ENCODE measurements at places on chromosomes 13 and 19.

GRCh38 chr13:39688278-39688677 lies 32.8 kb downstream of the COG6 start:
- DNase-seq = no peak

DNA sequence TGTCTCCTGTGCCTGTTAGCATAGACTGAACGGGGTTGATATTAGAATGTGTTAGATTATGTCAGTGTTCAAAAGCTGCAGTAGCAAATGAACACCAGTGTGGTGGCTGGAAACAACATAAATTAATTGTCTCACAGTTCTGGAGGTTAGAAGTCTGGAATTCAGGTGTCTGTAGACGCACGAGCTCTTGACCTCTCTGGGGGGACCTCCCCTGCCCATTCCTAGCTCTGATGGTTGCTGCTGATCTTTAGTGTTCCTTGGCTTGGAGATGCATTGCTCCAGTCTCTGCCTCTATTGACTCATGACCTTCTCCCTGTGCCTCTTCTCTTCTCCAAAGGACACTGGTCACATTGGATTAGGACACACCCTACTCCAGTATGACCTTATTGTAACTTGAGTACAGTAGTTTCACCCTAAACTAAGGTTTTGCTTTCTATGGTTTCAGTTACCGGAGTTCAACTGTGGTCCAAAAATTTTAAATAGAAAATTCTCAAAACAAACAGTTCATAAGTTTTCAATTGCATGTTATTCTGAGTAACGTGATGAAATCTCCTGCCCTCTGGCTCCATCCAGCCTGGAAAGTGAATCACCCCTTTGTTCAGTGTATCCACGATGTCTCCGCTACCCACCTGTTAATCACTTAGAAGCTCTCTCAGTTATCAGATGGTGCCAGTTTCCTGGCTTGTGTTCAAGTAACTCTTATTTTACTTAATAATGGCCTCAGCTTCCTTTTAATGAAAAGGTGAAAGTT lies 273.2 kb downstream of the MYO16 start:
- no peak for DNase-seq

GRCh38 chr13:37090912-37091311 lies 14.6 kb downstream of the CSNK1A1L start:
- DNase-seq = no peak

GRCh38 chr19:29758863-29759262 lies 43.8 kb upstream of the C19orf12 start:
- DNase-seq = no peak

DNA sequence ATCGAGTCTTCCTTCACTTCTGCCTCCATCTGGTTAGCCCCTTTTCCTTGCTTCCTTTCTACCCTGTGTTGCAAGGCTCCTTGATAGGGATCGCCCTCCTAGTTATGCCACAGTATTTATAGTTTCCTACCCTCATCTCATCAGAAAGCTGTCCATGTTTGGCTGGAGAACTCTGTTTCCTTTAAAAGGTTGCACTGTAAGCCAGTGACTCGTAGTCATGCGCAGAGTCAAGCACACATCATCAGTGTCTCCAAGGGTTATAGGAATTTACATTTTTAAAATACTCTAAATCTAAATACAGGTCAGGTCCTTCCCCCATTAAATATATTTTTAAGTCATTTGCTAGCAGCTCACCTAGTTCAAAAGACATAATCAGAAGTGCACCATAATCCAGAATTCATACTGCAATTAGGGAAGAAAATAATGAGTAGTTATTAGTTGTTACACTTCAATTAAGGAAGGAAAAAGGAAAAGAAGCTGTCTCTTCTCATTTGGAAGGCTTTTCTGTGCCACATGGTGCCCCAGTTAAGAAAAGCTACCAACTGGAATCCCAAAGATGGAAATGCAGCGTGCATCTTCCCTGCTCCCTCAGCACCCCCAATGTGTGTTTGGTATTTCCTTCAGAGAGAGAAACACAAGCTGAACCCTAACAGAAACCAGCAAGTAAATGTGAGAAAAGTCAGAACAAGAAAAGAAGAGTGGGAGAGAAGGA lies 81.0 kb downstream of the GPR12 start:
- DNase-seq = no peak

DNA sequence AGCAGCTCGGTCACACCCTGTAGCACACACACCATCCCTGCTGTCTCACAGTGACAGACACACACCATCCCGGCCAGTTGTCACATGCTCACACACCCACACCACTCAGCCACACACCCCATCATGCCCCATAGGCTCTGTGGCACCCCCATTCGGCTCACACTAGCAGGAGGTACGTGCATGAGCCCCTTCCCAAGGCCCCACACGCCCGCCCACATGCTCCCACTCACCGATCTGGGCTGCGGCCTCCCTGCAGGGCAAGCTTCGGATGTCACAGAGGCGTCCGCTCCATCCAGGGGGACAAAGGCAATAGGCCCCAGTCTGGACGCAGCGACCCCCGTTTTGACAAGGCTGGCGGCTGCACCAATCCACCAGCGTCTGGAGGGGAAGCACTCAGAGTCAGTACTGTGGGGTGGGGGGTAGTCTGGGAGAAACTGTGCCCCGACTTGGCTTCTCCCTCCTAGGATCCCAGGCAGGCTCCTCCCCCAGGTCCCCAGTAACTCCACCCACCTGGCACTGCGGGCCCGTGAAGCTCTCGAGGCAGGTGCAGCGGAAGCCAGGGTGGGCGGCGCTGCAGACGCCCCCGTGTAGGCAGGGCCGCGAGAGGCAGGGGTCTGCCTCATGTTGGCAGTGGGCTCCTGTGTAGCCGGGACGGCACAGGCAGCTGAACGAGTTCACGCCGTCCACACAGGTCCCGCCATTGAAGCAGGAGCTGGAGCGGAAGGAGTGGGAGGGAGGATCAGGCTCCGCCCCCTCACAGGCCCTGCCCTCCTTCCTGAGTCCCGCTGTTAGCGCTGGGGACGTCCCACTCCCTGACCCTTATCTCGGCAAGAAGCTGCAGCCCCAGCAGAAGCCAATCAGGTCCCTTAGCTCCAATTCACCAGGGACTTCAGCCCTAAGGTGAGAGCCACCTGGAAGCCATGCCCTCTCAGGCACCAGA lies 20.1 kb downstream of the NOTCH3 start:
- no peak for DNase-seq

DNA sequence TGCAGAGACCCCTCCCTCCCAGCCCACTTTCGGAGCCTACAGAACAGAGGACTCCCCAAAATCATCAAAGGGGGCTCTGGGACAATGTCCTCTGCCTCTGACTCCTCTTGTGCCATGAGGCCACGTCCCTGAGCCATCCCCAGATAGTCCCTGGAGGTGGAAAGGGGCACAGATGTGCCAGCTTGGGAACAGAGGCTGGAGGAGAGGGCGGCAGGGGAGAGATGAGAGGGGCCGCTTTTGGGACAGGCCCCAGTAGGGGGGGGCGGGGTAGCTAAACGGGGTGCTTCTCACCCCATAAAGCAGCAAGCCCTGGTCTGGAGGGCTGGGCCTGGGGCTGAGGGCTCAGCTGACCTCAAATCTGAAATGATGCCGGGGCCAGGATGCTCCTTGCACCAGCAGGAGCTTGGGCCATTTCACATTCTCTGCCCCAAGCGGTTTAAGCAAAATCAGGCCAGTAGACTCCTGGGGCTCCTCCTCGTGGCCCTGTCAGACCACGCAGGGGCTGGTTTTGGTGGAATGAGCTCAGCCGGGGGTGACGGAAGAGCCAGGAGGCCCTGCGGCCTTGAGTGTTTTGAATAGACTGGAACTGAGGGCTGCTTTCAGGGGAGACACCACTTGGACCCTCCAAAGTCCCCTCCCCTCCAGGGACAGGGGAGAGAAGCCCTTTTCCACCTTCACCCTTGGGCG lies 27.1 kb downstream of the ONECUT3 start:
- no peak for DNase-seq

- DNase-seq = no peak
Observed at GRCh38 chr13:22114630-22115311, 443.9 kb downstream of the FGF9 start.

DNA sequence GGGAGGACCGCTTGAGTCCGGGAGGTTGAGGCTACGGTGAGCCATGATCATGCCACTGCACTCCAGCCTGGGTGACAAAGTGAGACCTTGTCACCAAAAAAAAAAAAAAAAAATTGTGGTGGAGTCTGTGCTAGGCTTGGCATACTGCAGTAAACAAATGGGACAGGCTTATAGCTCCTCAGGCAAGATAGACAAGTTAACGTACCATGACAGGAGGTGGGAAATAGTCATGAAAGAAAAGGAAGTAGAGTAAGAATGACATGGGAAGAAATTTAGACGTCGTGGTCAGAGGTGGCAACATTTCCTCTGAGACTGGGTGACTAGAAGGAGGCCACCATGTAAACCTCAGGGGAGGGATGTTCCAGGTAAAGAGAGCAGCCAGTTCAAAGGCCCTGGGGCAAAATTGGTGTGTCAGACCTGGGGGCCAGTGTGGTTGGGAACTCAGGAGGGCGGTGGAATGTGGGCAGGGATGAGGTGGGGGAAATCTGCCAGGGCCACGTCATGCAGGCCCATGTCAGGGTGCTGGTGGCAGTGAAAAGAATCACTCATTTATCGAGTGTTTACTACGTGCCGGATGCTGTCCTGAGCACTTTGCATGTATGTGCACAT lies 5.6 kb downstream of the SNRPA start:
- no peak for DNase-seq

DNA sequence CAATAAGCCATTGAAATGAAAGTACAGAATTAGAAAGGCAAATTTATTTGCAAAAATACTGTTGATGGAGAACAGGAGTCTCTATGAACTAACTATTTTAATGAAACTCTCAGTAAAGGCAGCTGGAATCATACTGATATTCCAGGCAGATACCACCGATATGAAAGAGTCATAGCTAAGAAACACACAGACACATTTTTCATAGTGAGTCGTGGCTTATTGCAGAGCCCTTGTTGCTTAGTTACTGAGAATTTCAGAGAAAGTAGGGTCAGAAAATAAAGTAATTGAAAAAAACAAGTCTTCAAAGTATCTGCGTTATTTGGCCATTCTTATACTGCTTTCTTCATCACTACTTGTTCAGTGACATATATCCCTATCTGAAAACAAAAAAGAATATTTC lies 1890.9 kb downstream of the PCDH9 start:
- no peak for DNase-seq

DNA sequence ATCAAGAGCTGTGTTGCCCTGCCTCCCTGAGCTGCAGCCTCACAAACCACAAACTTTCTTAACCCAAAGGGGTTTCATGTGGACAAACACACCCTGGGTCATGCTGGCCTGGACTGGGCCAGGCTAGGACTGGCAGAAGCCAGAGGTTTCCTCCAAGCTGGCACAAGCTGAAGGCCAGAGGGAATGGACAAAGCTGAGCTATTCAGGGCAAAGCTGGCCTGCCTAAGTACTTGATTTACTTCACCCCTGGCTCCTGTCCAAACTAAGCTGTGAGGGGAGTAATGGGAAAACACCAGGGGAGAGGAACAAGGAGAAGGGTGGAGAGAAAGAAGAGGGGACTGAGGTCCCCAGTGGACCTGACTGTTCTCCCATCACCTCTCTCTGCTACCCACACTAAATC lies 6.2 kb downstream of the CPAMD8 start:
- no peak for DNase-seq

DNA sequence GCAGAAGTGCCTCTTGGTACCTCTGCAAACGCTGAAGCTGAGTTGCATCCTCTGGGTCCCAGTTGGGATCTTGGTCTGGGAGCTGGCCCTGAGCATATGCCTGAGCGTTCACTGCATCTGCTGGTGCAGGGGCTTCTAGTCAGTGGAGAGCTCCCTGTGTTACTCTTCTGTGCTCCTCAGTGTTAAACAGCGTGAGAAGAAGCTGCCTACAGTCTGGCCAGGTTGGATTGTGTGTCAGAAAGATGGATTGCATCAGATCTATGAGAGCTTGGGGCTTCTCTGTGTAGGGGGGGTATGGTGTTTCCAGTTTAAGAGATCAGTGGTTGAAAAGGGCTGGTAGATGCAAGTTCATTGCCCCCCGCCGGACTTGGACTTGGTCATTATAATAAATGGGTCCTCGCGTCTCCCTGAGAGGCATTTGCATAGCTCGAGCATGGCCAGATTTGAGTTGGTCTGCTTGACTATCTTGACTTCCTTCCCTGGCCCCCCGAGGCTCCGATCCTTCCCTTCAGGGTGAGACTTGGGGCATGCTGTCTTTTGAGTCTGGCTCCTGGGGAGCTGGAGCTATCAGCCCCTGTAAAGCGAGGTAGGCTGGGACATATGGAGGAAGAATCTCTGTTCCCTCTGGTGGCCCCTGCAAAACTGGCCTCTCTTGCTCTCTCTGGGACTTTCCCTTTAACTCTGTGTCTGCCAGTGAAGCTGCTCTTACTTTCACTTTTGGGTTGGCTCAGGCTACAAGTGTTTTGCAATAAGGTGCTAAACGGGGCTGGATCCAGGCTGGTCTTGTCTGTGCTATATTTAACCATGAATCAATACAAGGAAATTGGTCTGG lies 52.9 kb downstream of the OR10H4 start:
- no peak for DNase-seq

- DNase-seq = no peak
Observed at GRCh38 chr13:39318161-39318560, 279.9 kb downstream of the NHLRC3 start.

DNA sequence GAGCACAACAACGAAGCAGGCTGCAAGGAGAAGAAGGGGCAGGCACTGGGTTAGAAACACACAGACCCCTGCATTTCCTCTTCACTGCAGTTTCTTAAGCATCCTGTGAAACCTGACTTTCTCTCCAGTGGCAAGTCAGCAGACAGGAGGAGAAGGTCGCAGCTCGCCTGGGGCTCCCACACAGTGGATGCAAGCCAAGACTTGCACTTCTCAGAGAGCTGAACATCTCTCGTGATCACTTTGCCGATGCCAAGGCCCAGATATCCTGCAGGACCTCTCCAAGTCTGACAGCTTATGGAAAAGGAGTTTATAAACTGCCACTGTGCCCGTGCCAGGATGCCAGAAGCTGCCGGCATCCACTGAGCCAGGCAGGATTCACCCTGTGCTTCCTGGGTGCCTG lies 18.4 kb downstream of the TMEM272 start:
- no peak for DNase-seq

DNA sequence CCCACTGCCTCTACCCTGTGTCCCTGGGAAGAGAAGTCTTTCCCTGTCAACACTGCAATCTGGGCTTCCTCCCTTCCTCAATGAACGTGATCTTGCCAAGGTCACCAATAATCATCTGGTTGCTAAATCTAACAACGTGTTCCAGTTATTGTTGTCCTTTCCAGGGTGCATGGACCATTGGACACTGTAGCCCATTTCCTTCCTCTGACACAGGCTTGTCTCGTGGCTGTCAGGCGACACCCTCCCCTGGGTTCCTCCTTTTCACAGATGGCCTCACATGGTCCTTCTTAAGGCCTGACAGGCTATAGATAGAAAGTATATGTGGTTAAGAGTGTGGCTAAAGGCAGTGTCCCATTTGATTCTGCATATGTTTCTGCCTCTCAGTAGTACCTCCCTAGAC lies 67.7 kb upstream of the STARD13 start:
- no peak for DNase-seq

DNA sequence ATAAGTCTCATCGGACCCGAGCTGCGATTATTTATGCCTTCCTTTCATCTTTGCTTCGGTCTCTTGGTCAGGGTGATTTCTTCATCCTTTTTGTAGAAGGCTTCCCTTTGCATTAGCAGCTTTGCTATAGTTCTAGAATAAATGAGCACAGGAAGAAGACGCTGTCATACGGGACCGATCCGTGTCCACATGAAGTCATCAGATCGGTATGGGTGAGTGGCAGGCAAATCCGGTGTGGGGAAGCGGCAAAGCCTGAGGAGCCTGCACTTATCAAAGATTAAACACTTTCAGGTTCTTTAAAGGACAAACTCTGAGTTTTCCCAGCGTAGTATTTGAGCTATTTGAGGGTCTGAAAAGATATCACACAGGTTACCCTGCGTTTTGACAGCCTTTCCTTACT lies 119.3 kb downstream of the IRS2 start:
- no peak for DNase-seq
